ENCODE measurements at places on chromosomes 11 and 22. TPM values are rescaled to one million over a fixed set of nuclear protein-coding genes. Genes with fewer than 3 reads are reported as not detected.

Gene MMP8
- total RNA-seq, result not detected

- no peak for DNase-seq
- H3K27me3 ChIP-seq, result no peaks in the 10 kb centered on the region
Observed at GRCh38 chr11:41018224-41018623, 441.2 kb downstream of the LRRC4C start.

DNA sequence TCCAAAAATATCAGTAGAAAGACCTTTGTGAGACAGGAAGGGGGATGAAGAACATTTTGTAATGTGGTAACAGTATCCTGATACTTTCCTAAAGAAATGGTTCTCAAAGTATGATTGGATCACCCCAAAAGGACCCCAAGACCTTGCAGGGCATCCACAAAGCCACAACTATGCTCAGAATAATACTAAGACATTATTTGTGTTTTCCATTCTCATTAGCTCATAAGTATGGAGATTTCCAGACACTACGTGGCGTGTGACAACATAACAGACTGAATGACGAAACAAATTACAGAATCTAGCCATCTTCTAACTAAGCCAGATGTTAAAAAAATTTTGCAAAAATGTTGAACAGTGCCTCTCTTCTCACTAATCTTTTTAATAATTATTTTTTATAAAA lies 24.9 kb downstream of the CHEK2 start:
- peaks cover 6% of the 10 kb centered on the region for H3K4me1 ChIP-seq
- no peaks in the 10 kb centered on the region for H3K36me3 ChIP-seq

Gene CCDC87
- total RNA-seq, result 1.0 TPM

Gene APOA4
- not detected for total RNA-seq

DNA sequence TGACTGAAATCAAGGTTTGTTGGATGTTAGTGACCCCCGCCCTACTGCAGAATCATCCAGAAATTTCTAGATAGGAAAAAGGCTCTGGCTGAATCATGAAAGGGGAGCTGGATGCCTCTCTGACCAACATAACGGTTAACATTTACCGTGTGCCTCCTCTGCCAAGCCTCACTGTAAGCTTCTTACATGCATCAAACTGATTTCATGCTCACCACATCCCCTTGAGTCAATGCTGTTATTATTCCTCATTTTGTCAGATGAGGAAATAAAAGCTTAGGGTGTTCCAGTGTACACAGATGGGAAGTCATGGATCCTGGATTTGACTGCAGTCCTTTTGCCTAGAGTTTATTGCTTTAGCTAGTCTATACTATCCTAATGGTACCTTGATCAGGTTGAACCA lies 5.9 kb upstream of the HMOX1 start:
- H3K4me1 ChIP-seq, result peaks cover 62% of the 10 kb centered on the region
- no peaks in the 10 kb centered on the region for H3K27me3 ChIP-seq
- H3K36me3 ChIP-seq, result no peaks in the 10 kb centered on the region
- no peak for DNase-seq

DNA sequence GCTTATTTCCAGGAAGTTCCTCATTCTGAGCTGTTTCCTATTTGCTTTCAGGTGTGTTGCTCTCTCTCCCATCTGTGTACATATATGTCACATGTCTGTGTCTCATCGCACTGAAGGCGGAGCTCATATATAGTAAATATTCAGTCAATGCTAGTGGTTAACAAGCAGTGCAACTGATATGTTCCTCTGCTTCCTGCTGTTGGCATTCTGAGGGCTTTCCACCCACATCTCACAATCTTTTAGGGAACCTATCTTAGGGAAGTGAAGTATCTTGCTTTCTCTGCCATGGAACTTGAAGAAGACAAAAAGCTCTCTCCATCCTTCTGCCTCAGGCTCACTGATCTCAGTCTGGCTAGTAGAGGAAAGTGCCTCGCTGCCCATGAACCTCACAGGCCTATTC lies 139.8 kb downstream of the TTC17 start:
- H3K36me3 ChIP-seq, result no peaks in the 10 kb centered on the region
- H3K27ac ChIP-seq, result no peak overlapping the region
- DNase-seq, result no peak
- H3K4me1 ChIP-seq, result no peaks in the 10 kb centered on the region
- H3K27me3 ChIP-seq, result peaks cover 21% of the 10 kb centered on the region
- no peak overlapping the region for H3K4me3 ChIP-seq

- H3K36me3 ChIP-seq, result no peaks in the 10 kb centered on the region
- H3K27me3 ChIP-seq, result peaks cover 68% of the 10 kb centered on the region
- no peak overlapping the region for H3K4me3 ChIP-seq
- no peaks in the 10 kb centered on the region for H3K4me1 ChIP-seq
- no peak overlapping the region for H3K27ac ChIP-seq
Observed at GRCh38 chr11:113587308-113587739, 112.1 kb upstream of the DRD2 start.

Gene SLC22A12
- not detected for total RNA-seq

Gene OR52I1
- total RNA-seq, result 0.15 TPM

Gene HIC2
- 3.5 TPM for total RNA-seq

GRCh38 chr11:121807051-121807450 lies 309.0 kb downstream of the BLID start:
- H3K27me3 ChIP-seq, result no peaks in the 10 kb centered on the region
- no peak for DNase-seq

- no peaks in the 10 kb centered on the region for H3K36me3 ChIP-seq
- no peak overlapping the region for H3K4me3 ChIP-seq
- no peak overlapping the region for H3K27ac ChIP-seq
- DNase-seq, result no peak
Observed at GRCh38 chr22:43434275-43434927, 22.6 kb downstream of the MPPED1 start.

- no peaks in the 10 kb centered on the region for H3K36me3 ChIP-seq
- no peak overlapping the region for H3K27ac ChIP-seq
- no peaks in the 10 kb centered on the region for H3K27me3 ChIP-seq
- H3K4me1 ChIP-seq, result no peaks in the 10 kb centered on the region
- DNase-seq, result no peak
- H3K4me3 ChIP-seq, result no peak overlapping the region
Observed at GRCh38 chr22:37148742-37149665, 712 bp downstream of the IL2RB start.

- no peaks in the 10 kb centered on the region for H3K27me3 ChIP-seq
- no peaks in the 10 kb centered on the region for H3K36me3 ChIP-seq
- no peak overlapping the region for H3K4me3 ChIP-seq
Observed at GRCh38 chr11:12433121-12433520, 55.8 kb downstream of the PARVA start.

Gene SLC17A6
- total RNA-seq, result not detected

DNA sequence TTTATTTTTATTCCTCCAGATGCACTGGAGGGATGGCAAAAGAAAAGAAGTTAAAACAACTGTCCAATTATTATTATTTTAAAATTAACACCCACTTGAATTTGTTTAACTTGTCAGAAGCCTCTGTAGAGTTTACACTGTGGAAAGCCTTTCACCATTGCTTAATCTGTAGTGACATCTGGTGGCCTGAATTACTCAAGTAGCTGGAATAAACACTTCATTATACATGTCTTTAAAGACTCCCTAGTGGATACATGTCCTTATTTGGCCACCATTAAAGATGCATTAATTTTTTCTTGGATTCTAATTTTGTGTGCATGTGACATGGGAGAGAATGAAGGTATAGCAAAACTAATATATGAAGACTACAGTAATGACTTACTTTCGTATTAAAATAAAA lies 1496.5 kb downstream of the FAM181B start:
- DNase-seq, result peak; percentile 40
- no peak overlapping the region for H3K27ac ChIP-seq
- no peaks in the 10 kb centered on the region for H3K4me1 ChIP-seq
- H3K4me3 ChIP-seq, result no peak overlapping the region

GRCh38 chr11:444396-445144 lies 2.8 kb upstream of the ANO9 start:
- H3K4me3 ChIP-seq, result no peak overlapping the region
- H3K27ac ChIP-seq, result no peak overlapping the region
- no peaks in the 10 kb centered on the region for H3K27me3 ChIP-seq
- H3K4me1 ChIP-seq, result 0 out of 2 replicates have a peak, but pooled peaks cover 5% of the 10 kb centered on the region
